ENCODE measurements at places on chromosomes 2 and 18.

GRCh38 chr18:48889115-48889941 is 61.4 kb downstream of the SMAD7 start:
- DNase-seq = peak; percentile 90

GRCh38 chr18:33951031-33951430 is 273.7 kb downstream of the NOL4 start:
- no peak for DNase-seq

GRCh38 chr18:75157851-75158250 is 51.1 kb downstream of the PTGR3 start:
- DNase-seq = no peak

DNA sequence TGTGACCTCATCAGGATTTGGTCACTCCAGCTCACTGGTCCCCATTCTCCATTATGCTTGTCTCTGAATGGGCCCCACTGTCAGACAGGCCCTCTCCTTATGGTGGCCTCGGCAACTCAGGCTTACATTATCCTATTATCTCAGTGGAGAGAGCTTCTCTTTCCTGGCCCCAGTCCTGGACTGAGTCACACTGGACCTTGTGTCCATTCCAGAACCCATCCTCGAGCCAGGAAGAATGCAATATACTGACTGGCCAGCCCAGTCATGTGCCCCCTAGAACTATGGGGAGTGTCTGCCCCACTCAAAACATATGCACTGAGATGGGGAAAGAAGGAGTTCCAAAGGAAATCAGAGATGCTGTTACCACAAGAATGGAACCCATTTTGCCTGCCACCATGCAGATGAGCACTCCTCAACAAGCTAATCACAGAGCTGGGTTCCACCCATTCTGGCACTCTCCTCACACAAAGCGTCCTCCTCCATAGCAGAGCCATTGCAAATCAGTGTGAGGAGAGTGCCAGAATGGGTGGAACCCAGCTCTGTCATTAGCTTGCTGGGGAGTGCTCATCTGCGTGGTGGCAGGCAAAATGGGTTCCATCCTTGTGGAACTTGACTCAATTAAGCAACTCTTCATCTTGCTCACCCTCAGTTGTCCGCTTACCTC is 71.9 kb downstream of the CHRNA1 start:
- DNase-seq = no peak

DNA sequence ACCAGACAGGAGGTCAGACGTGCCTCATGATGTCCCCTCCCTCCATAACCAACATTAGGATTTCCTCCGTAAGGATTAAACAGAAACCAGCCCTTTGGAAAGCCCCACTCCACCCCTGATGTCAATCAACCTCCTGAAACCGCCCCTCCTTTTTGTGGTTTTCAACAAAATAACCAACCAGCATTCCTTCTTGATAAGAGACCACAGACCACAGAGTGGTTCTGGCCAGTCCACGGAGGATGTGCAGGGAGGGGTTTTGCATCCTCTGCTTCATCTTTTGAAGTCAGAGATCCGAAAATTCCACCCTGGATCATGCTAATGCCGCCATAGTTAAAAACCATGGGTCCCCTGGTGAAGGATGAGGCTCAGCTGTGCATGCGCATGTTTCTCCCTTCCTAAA is 180.0 kb upstream of the CCDC150 start:
- DNase-seq = no peak

- DNase-seq = no peak
Observed at GRCh38 chr2:17571681-17572080, 31.2 kb downstream of the VSNL1 start.

DNA sequence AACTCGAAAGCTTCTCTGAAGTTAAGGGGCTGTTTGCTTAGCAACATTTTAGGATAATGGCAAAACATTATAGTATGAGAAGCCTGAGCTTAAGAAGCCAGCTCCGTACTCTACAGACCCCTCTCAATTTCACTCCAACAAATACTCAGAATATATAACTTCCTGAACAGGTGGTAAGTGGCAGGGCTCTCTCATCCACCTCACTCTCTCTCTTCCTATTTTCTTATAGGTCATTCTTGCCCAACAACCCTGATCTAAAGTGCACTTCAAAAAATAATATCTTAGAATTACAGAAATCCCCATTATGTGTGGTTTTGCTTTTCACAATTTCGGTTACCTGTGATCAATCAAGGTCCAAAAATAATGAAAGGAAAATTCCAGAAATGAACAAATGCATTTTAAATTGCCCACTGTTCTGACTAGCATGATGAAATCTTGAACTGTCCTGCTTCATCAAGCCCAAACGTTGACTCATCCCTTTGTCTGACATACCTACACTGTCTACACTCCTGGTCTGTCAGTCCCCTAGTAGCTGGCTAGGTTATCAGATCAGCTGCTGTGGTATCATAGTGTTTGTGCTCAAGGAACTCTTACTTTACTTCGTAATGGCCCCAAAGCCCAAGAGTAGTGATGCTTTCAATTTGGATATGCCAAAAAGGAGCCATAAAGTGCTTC is 122.8 kb upstream of the COL5A2 start:
- no peak for DNase-seq

- DNase-seq = peak; percentile 82
Observed at GRCh38 chr2:66581339-66582103, 146.6 kb downstream of the MEIS1 start.

- DNase-seq = no peak
Observed at GRCh38 chr18:46471809-46472498, 185.1 kb downstream of the LOXHD1 start.

DNA sequence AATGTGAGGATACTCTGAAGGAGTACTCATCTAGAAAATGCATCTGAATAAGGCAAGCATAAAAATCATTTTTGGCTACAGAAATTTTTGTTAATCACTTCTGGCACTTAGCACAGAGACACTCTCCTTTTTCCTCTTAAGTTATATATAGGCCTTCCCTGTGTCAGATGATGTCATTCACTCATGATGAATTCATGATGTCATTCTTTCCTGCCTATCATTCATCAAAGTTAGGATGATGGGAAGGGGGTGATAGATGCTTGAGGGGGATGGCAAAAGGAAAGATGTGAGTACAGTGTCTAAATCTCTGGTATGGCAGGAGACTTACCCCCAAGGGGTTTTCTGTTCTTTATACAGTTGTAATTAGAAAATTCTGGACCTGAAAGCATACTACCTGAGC is 42.0 kb downstream of the MAP3K20 start:
- no peak for DNase-seq

GRCh38 chr2:240358080-240358479 is 77.4 kb upstream of the GPC1 start:
- DNase-seq = peak; percentile 60

- no peak for DNase-seq
Observed at GRCh38 chr2:187900021-187900420, 345.8 kb upstream of the TFPI start.

DNA sequence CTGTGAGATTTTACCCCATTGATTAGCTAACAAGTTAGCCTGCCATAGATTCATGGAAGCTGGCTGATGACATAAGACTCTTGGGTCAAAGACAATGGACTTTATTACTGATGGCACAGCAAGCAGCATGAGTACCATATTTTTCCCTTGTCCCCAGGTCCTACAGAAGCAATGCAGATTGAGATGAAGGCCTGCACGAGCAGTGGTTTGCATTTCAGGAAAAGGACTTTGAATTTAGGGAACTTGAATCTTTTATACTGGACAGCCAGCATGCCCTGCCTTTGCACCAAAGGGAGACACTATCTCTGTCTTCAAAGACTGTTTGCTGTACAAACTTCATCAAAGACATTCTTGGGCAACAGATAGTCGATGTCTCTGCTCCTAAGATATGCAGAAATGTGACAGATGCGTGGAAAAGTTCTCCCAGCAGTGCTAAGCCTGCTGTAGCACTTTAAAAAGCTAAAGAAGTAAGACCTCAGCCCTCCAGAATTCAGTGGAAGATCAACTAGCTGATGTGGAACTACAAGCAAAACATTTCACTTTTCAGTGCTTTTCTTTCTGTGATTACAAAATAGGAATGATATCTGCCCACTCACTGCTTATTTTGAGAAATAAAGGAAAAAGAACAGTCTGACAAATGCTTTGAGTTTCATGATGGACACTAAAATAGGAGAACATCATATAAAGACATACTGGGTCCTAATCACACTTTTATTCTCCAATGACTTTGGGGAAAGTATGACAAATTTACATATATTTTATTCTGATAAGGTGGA is 44.4 kb upstream of the TANK start:
- DNase-seq = no peak

GRCh38 chr2:69145204-69145603 is 132.2 kb downstream of the ANTXR1 start:
- DNase-seq = no peak

GRCh38 chr2:5720426-5720825 is 28.2 kb downstream of the SOX11 start:
- no peak for DNase-seq

DNA sequence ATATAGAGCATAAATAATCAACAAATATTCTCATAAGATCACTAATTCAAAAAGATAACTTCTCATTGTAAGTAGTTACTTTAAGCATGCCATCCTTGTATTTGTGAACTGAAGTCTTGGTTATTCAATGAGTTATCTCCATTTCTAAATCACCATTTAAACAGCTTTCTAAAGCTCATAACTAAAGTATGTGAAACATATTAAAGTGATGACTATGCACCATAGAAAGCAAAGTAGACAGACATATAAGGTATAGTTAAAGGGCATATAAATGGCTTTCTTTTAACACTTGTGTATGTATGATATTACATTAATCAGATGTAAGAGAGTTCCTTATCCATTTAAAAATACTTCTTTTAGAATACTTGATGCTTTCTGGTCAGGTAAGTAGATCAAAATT is 83.5 kb downstream of the IKZF2 start:
- no peak for DNase-seq

DNA sequence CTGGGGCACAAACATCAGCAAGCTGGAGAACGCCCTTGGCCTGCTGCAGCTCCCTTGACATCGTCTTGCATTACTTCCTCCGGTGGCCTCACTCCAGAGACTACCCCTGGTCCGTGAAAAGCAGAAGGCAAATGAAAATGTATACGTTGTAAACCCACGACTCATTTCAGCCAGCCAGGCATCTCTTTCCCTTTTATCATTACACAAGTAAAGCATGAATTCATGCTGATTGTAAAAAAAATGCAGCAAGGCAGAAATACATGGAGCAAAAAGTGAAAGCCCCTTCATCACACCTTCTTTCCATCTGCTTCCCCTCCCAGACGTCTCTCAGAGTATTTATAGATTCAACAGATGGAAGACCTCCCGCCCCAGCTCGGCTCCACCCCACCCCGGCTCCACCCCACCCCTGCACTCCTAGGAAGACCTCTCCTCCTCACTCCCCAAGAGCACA is 41.6 kb upstream of the RALBP1 start:
- DNase-seq = peak; percentile 68

DNA sequence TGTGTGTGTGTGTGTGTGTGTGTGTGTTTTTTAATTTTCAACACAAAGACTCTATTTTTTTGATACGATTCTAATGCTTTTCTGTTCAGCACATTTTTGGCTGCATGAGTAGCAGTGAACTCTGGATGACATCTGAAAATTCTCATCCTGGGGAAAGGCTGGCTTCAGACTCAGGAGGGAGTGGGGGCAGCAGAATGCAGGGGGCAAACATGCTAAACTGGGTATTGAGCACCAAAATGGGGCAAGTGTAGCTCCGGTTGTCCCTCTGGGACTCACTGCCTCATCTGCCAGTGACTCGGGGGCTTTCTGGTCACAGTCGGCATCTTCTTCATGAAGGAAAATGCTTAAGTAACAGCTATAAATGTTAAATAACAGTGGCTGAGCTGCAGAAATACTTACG is 116.8 kb upstream of the PID1 start:
- no peak for DNase-seq

DNA sequence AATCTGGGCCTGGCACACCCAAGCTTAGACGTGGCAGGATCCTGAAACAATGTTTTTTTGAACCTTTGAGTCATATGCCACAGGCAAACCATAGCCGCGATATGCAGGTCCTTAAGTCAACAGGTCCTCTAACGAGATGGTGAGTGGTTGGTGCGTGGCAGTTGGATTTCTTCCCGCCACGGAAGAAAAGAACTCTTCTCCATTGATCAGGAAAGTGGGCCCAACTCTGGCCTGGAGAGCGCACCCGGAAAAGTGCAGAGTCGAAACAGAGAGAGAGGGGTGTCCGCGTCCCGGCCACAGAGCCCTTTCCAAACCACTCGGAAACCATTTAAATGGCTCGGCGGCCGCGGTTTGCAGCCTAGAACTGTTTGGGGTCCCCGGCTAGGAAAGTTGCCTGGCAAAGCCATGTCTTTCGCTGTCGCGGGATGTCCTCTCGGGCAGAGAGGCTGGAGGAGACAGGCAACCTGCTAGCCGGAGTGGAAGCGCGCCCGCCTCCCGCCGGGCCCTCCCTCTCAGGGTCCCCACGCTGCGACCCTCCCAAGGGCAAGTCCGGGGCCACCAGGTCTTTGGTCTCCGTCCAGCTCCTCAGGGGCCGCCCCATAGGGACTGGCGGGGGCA is 777 bp downstream of the GALNT3 start:
- DNase-seq = peak; percentile 57

DNA sequence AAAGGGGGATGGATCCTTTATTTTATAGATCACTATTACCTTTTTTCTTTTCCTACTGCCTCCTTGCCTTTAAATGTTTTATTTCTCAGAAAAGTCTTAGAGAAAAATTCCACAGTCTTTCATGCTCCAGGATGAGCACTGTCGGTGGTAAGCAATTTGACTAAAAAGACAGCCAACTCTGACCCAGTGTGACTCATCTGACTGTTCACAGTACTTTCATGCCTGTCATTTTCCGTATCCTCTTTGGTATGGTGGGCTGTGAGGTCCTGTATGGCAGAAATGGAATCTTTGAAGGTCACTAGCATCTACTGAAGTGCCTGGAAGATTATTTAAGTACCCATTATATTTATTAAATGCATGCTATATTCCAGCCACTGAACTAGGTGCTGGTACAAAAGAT is 2.1 kb upstream of the RFTN2 start:
- DNase-seq = no peak

DNA sequence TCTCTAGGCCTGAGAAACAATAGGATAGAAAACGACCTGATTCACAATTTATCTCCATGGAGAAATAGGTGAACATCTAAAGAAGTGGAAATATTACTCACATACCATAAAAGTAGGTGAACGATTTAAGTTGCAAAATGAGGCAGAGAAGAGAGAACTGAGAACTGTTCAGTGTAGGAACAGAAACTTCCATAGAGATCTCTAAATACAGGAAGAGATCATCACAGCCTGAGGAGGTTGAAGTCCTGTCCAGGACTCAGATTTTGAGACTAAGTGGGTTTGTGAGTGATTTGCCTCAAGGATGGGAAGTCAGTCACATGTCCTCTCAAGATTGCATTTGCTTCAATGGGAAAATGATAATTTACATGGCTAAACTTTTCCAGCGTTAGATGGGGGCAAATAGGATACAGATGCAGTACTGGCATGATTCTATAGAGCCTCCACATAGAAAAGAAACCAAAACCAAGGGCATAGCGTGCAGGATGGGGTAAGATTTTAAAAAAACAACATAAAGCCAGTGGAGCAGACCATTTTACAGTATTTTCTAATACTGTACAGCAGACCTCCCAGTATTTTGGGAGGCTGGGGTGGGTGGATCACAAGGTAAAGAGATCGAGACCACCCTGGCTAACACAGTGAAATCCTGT is 68.8 kb downstream of the MEP1B start:
- no peak for DNase-seq

All from H7 (cell line).